ENCODE measurements at places on chromosomes 2 and 18.

DNA sequence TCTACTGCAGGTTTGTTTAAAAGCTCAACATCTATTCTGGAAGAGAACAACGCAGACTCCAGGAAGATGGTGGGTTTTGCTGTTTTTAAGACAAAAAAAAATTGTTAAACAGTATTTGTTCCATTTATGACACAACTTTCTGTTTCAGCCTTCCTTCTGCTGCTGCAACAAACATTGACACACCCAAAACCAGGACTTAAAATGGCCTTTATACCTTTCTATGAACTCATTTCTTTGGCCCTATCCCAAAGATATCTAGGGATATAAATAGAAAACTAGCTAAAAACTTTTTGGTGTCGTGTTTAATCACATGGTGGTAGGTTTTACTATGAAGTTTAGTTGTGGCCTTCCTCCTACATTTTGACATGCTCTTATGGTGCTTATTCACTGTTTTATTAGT, 964 bp upstream of the GALNT3 start:
- DNase-seq: no peak

GRCh38 chr2:218033590-218034496, 31.0 kb upstream of the TNS1 start:
- DNase-seq: no peak

DNA sequence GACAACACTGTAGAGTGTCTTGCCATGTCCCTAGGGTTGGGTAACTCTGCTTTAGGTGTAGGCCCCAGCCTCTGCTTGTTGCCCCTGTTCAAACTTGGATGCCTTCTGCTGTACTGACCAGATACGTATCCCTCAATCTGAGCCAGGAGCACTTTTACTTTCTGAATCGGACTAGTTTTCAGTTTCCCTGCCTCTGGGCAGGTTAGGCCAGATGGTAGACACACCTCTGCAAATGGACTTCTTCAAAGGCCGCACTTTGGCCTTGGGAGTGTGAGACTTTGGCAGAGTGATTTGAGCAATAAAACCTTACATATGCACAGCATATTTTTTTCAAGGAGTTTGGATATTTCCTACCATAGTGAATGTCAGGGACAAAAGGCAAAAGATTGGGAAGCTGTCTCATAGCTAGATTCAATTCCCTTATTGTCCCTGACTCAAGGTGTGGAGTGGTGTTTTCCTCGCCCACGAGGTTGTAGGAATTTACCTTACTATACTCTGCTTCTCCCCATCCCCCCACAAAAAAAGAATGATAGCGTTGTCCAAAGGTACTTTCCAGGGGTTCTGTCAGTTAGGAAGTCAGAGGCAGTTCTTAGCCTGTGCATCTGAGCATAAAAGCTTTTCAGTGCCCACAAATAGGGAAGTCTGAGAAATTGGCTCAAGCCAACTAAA, 15.3 kb upstream of the PARD3B start:
- DNase-seq: no peak

DNA sequence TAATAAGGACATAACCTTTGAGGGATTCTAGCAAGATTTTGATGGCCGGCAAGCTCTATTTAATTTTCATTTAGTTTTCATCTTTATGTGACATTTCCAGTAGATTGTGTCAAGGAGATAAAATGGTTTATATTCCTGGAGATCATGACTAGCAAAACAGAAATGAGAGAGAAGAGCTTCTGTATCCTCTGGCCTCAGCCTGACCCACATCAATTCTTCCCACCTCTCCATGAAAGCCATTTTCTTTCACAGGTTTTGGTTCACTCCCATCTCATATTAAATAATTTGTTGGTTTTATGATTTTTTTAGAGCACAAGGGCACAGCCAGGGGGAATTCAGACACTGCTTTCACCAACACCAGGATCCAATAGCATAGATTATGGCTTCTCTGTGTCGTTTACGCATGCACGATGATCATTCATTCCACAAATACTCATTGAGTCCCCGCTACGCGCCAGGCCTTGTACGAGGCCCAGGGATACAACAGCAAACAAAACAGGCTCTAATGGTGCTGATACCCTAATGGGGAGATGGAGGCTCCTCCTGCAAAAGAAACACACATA, 85.9 kb downstream of the SH3BP4 start:
- DNase-seq: no peak

GRCh38 chr18:55541571-55541970, 46.4 kb downstream of the TCF4 start:
- no peak for DNase-seq

DNA sequence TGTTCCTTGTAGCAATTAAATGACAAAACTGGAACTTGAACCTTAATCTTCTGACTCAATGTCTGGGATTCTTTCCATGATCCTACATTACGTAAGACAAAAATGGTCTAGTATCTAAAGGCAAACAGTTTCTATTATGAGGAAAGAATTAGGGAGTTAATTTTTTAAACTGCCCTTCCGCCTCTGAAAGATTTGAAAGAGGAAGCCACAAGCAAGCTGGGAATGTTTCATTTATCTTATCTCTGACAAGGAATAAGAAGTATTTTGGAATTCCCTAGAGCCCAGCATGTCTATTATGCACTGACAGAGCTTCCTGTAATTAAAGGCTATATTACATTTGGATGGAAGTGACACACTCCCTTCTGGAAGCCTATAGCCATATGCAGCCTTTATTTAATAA, 558.8 kb upstream of the CDH2 start:
- DNase-seq: peak; percentile 48

- DNase-seq: no peak
These were observed 489.1 kb upstream of the ACVR2A start for GRCh38 chr2:147355706-147356105.

DNA sequence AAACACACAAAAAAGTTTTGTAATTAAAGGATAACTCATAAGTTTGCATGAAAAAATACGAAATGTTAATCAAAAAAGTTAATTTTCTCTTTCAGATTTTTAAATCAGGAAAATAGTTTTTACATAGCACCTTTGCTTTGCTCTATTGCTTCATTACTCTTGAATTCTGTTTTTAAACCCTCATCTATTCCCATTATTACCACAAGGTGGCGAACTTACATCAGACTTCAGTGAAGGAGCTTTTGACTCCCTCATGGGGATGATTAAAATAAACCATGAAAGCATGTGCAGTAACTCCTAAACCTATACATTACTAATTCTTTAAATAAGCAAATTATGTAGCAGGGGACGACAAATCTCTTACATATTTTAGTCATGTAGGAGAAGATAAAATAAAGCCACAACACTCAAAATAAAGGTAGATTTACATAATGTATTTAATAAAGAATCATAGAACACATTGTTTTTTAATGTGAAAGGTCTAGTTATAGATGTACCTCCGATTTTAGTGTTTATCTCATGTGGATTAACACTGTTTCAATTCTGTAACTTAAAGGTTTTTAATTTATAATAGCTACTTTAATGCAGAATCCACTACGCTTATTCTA, 105.2 kb downstream of the NETO1 start:
- DNase-seq: no peak

- DNase-seq: no peak
These were observed 141.4 kb downstream of the VAPA start for GRCh38 chr18:10055125-10055750.

DNA sequence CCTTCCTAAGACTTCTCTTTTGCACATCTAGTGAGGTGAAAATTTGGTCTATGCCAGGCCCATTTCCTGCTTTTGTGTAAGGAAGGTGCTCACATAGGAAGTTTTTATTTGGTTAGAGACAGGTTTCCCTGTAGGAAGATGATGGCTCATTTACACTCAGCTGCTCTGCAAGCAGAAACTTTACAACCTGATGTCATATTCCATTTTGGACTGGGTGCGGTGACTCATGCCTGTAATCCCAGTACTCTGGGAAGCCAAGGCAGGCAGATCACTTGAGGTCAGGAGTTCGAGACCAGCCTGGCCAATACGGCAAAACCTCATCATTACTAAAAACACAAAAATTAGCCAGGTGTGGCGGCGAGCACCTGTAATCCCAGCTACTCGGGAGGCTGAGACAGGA, 35.8 kb downstream of the CASP10 start:
- DNase-seq: no peak

- no peak for DNase-seq
These were observed 249.1 kb downstream of the FAM210A start for GRCh38 chr18:13477147-13477683.

GRCh38 chr2:98901291-98901690, 34.7 kb downstream of the CRACDL start:
- DNase-seq: no peak

DNA sequence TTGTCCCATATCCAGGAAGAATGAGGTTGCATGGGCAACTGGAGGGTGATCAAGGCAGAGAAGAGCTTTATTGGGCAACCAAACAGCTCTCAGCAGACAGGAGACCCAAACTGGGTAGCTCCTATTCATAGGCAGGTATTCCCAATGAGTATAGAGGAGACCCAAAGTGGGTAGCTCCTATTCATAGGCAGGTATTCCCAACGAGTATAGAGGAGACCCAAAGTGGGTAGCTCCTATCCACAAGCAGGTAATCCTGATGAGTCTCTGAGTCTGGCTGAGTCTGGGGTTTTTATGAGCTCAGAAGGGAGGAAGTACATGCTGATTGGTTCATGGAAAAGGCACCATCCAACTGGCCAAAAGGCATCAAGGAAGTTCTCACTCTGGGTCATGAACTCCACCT, 5.3 kb upstream of the GORASP2 start:
- DNase-seq: no peak

GRCh38 chr18:59873641-59874040, 26.2 kb upstream of the PMAIP1 start:
- DNase-seq: no peak

DNA sequence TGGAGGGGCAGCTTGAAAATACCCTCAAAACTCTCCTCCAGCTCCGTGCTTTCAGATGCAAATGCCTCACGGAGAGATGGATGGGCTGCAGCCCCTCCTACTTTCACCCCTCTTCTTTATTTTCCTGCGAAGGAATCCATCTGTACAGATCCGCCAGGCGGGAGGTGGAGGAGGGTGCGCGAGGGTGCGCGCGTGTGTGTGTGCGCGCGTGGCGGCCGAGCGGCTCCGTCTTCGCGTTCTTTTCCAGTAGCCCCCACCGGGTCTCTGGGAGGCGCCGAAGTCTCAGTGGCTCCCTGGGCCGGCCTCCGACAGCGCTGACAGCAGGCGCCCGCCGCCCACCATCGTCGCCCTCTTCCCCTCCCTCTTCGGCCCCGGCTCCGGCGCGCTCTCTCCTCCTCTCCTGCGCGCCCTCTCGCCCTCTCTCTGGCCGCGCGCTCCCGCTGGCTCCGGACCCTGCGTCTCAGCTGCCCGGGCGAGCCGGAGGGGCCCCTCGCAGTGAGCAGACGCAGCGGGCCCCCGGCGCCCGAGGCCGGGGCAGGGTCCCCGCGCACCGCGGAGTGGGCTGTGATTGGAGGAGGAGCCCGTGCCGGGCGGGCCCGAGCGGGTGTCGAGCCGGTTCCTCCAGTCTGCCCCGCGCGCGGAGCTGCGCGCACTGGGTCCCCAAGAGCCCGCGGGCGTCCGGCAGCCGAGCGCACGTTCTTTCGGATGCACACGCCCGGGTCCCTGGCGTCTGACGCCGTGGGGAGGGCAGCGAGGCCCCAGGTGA, at the start of gene CDH7:
TSS of gene CDH7 (plus strand) at position 624 of the 766 bp plus-strand sequence. CDS start 11,831 bp downstream, outside the sequence.
- no peak for DNase-seq

- no peak for DNase-seq
These were observed 238.9 kb downstream of the FHOD3 start for GRCh38 chr18:36536426-36536825.

DNA sequence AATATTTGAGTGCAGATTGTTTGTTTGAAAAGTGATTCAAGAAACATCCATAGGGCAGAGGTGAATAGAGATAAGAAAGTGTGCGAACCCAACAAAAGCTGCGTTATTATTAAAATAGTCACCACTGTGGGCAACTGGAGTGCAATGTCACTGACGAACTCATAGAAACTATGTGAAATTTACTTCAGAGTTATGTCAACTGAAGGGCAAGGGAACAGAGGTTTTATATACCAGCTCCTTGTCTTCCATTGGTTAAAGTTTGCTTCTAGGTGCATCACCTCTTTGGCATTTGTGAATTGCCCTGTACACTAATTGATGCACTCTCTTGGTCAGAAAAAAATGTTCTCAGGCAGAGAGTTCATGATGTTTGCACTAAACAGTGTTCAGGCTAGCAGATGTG, 110.5 kb upstream of the NYAP2 start:
- DNase-seq: no peak

DNA sequence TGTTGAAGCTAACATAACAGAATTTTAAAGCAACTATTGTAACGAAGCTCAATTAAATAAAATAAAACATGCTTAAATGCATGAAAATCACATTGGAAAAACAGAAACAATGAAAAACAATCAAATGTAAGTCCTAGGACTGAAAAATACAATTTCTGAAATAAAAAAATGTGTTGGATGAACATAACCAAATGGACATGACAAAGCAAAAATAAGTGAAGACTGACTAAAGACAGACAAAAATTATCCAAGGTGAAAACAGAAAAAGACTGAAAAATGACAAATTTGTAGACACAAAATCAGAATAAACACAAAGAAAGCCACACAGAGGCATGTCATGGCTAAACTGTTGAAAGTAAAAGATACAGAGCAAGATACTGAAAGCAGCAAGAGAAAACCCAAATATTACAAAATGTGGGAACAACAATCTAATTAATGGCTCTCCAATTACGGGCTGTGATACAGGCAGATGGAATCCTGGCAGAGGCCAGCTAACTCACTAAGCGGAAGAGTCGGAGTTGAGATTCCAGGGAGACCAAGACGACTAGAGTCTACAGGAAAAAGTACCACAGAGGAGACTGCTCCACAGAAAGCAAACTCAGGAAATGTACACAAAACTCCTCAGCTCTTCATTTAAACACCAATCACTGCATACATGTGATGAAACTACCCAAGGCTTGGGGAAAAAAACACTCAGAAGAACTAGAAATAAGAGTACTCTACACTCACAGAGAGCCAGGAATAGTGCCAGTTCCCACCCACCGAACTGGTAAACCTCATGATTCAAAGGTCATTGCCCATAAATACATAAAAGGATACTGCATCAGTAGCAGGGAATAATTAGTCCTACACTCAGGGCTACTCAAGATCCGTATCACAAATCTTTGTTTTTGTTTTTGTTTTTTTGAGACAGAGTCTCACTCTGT, 83.6 kb downstream of the ATAD2B start:
- DNase-seq: no peak

GRCh38 chr2:174013315-174013751, 48.2 kb upstream of the SP3 start:
- no peak for DNase-seq

- no peak for DNase-seq
These were observed 174.2 kb upstream of the GLI2 start for GRCh38 chr2:120561379-120562035.

DNA sequence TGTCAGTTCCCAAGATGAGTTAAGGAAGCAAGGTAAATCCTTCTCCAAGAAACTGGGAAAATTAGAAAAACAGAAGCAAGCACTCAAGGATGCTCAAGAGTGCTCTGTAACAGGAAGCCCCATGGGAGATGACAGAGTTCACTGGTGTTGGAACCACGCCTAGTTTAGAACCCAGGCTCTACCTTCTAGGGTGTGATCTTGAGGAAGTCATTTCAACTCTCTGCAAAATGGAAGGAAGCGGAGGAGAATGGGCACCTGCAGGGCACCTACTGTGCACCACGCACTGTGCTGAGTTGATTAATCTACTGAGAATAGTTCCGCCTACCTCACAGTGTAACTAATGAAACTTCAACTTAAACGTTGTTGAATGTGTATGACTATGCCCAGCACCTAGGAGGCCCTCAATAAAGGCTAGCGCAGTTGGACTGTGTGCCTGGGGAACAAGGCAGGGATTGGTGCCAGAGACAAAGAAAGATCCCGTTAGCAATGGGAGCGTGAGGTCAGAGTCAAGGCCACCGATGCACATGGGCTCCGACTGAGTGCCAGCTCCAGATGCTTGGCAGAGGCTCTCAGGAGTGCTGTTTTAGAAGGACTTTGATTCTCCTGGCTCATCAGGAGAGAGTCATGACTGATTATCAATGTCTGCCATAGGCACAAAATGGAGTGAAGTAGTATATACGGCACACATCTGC, 93.7 kb downstream of the MAPK4 start:
- no peak for DNase-seq
